ENCODE measurements at places on chromosomes 13 and 19. TPM values are rescaled to one million over a fixed set of nuclear protein-coding genes. Genes with fewer than 3 reads are reported as not detected.

IZUMO1 gene
- total RNA-seq, result not detected

GPR180 gene
- 4.2 TPM for total RNA-seq

- H3K27me3 ChIP-seq, result no peaks in the 10 kb centered on the region
- H3K4me1 ChIP-seq, result no peaks in the 10 kb centered on the region
- no peak for DNase-seq
- H3K4me3 ChIP-seq, result no peak overlapping the region
Measured at GRCh38 chr13:82569581-82569980, 1312.7 kb downstream of the SLITRK1 start.

DNA sequence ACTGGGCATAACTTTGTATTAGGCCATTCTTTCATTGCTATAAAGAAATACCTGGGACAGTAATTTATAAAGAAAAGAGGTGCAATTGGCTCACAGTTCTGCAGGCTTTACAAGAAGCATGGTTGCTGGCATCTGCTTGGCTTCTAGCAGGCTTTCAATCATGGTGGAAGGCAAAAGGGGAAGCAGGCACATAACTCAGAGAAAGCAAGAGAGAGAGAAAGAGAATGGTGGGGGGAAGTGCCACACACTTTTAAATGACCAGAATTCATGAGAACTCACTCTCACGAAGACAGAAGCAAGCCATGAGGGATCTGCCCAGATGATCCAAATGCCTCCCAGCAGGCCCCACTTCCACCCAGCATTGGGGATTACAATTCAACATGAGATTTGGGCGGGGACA, 179.7 kb downstream of the SPRY2 start:
- no peak for DNase-seq
- H3K4me3 ChIP-seq, result no peak overlapping the region
- no peaks in the 10 kb centered on the region for H3K4me1 ChIP-seq
- H3K27me3 ChIP-seq, result no peaks in the 10 kb centered on the region

GRCh38 chr19:15673176-15673654, 328 bp downstream of the CYP4F12 start:
- DNase-seq, result no peak
- H3K27ac ChIP-seq, result peak overlapping the region; percentile 66
- no peaks in the 10 kb centered on the region for H3K27me3 ChIP-seq
